AML-193 (cell line): ENCODE measurements at places on chromosomes 7 and 10.

DNA sequence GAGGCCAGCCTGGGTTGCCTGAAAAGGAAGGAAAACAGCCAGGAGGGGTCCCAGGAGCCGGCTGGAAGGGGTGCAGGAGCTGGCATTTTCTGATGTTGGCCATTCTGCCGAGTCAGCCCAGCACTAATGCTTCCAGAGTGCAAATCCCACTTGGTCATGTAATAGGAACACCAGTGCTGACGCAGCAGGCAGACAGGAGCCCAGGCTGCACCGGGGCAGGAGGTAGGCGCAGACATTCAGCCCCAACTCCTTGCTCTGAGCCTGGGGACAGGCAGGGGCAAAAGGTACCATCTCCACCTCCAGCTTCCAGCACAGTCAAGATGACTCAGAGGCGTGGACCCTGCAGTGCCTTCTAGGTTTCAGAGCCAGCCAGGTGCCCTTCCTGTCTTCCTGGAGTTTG, 10.2 kb upstream of the YWHAG start:
- DNase-seq, result no peak

DNA sequence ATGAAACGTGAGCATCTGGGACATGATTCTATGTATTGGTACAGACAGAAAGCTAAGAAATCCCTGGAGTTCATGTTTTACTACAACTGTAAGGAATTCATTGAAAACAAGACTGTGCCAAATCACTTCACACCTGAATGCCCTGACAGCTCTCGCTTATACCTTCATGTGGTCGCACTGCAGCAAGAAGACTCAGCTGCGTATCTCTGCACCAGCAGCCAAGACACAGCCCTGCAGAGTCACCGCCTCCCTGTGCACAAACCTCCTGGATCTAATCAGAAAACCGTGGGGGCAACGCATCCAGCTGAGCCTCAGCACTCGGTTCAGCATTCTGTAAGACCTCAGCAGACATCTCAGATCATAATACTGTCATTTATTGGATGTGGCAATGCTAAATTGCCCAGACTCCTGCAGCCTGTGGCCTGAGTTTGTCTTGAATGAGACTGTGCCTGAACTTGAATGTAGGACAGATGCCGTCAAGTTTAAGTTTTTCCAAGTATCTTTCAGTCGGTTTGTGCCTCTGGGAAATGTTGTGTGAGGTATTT, 41.5 kb upstream of the PRSS58 start:
- no peak for DNase-seq

DNA sequence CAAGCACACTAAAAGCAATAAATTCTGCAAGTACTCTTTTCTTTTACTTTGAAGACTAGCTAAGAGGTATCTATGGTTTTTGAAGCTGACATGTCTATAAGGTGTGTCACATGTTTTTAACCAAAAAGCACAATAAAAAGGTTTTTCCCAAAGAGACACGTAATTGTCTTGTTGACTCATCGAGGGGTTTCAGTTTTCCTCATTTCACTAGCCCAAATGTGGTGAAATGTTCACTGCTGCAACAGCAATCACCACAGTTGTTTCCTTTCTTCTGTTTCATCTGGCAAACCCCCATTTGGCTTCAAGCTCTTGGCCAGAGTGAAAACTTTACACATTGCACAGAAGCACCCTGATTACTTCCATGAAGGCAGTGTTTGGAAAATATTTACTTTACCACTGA, 3.8 kb upstream of the HOXA4 start:
- peak; percentile 9 for DNase-seq

DNA sequence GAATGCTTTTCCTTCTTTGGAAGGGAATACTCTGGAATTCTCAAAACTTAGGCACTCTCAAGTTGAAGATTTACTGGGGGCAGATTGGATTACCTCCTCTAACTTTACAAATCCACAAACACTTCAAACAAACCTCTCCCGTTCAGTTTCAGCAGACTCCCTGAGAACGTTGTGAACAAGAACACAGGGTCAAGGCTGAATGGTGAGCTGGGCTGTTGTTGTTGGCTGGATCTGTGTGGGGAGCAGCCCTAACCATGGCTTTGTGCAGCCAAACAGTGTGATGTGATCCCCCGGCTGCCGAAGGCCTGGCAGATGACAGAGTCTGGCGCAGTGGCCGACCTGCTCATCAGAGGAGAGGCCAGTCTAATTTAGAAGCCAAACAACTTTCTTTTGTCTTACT, 93.1 kb downstream of the BMPER start:
- no peak for DNase-seq

DNA sequence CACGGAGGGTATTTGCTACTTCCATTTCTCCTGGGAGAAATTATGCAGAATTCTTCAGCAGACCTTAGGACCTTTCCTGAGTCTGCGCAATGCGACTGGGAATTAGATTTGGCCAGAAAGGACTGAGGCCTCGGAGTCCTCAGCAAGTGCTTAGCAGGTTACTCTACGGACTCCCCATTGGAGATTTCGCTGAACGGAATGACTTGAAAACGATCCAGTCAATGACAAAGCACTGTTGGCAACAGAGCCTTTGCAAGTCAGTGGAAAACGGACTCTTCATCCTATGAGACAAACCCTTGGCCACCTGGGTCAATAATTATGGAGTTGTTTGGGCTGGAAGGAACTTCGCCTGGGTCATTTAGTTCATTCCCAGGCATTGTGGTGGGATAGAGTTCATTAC, 107.4 kb downstream of the FAM204A start:
- no peak for DNase-seq

GRCh38 chr10:14671386-14671831, 103.3 kb downstream of the FAM107B start:
- no peak for DNase-seq

GRCh38 chr10:112390125-112390703, 16.3 kb downstream of the ACSL5 start:
- DNase-seq, result no peak

- no peak for DNase-seq
Observed at GRCh38 chr7:11625669-11626068, 206.3 kb downstream of the THSD7A start.

DNA sequence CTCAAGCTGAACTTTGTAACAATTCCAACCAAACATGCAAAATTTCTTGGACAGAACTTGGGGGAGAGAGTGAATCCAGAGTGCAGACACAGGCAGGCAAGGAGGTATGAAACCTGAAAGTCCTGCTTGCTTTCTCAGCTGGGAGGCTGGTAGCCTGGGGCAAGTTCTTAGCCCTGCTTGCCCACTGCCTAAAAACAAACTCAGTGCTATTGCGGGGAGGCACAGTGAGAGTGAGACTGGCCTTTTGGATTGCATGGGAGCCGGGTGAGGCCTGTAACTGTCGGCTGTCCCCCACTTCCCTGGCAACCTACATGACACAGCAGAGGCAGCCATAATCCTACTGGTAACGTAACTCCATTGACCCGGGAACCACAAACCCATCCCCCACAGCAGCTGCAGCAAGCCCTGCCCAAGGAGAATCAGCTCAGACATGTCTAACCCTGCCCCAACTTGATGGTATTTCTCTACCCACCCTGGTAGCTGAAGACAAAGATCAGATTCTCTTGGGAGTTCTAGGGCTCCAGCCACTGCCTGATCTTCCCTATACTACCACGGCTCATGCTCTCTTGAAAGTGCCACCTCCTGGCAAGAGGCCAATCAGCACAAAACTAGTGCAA, 663.6 kb downstream of the GRM8 start:
- DNase-seq, result no peak

DNA sequence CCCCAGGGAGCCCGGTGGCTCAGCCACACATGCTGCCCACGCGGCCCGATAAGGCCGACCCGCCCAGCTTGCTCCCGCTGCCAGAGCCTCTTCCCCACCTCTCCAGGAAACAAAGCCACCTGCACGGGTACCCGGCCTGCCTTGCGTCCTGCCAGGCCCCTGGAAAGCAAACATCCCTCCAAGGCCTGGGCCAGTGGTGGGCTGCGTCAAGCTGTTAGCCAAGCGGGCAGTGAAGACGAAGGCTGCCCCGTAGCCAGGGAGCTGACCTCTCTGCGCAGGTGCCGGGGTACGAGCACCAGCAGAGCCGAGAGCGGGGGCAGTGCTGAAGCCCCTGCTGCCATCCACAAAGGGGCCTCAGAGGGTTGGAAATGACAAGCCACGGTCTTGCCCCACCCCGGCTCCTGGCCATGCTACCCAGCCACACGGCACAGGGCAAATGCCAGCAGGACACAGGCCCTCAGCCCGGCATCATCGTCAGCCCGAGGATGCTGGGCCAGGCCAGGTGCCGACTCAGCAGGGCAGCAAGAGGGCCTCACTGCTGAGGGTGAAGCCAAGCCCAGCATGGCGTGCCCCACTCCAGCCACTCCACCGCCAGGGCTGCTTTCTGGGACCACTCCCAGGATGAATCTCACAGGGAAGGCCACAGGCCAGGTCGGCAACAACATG, 140.0 kb downstream of the PTPRN2 start:
- no peak for DNase-seq

GRCh38 chr10:112622786-112623185, 175.8 kb downstream of the VTI1A start:
- no peak for DNase-seq

DNA sequence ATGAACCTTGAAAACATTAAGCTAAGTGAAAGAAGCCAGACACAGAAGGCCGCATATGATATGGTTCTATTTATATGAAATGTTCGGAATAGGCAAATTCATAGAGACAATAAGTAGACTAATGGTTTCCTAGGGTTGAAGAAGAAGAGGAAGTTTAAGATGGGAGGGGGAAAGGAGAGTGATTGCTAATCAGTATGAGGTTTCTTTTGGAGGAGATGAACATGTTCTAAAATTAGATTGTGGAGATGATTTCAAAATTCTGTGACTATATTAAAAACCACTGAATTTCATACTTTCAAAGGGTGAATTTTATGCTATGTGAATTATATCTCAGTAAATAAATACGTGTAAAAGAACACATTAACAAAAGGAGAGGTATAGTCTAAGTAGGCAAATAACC, 176.4 kb upstream of the HPS1 start:
- DNase-seq, result no peak

DNA sequence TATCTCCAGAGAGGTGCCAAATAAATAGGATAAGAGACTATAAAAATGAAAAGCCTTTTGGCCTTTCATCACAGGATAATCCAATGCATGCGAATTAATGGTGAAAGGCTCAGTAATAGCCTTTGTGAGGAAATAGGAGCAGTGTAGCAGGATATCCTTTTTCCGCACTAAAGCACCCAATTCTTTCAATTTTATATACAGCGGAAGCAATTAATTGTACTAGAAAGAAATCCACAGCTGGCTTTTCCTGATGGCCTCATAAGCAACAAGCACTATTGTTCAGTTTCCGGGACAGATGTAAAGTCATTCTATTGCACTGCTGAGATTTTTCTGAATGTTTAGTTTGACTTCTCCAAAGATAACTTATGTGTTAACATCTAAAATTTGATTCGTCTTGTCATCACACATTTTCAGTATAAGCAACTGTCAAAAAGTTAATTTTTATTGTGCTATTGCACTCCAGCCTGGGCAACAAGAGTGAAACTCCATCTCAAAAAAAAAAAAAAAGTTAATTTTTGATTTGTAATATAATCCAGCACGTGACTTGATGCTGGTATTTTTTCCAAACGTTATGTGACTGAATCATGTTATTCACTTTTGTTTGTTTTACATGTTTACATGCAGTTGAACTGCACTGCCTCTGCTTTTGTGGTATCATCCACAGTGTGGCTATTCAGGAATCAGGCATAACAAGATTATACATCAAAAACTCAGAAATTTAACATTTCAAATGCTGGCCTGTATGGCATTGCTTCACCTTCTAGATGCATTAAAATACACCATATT, 8.4 kb upstream of the BMPR1A start:
- DNase-seq, result no peak

GRCh38 chr10:85542152-85542551, 824.4 kb downstream of the GRID1 start:
- no peak for DNase-seq

DNA sequence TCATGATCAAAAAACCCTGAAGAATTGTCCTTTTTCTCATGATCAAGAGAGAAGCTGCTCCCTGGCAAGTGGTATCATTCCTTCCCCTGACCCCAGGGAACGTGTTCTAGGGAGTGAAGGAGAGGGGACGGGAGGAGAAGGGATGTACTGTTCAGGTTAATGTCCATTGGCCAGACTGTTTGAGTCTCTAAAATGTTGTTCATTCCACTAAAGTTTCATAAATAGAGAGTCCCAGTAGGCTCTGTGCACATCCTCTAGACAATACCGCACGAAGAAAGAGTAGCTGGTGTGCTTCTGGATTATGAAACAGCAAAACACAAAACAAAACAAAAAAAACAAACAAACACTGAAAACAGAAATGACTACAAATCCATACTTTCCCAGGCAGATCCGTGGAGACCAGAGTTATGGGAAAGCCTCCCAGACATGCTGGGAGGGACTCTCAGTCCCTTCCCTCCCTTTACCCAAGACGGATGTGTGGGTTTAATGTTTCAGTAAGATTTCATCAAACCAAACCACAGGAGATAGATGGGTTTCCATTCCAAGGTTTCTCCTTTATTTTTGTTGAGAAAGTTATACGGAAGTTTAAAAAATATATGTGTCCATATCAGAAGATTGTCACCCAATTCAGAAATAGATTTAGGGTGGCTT, 66.5 kb upstream of the TNS3 start:
- DNase-seq, result no peak

GRCh38 chr7:82605247-82605864, 161.8 kb upstream of the CACNA2D1 start:
- DNase-seq, result peak; percentile 49

- no peak for DNase-seq
Observed at GRCh38 chr7:112580717-112581435, 100.1 kb downstream of the LSMEM1 start.

DNA sequence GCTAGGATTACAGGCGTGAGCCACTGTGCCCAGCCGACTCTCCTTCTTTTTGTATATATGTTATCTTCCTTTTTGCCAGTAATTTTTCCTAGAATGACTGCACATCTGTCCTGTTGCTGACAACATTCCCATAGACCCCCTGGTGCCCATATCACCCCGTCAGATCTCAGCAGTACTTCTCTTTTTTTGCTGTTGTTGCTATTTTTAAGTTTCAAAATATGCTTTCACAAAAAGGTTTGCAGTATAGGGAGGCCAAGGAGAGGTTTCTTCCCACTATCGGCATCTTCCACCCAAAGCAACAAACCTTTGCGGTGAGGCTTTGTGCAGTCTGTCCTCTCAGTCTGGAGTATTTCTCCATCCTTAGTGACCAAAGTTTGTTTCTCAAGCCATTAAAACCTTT, 23.1 kb downstream of the PIK3CG start:
- no peak for DNase-seq

- DNase-seq, result no peak
Observed at GRCh38 chr10:91634246-91634645, 1.4 kb upstream of the PPP1R3C start.

DNA sequence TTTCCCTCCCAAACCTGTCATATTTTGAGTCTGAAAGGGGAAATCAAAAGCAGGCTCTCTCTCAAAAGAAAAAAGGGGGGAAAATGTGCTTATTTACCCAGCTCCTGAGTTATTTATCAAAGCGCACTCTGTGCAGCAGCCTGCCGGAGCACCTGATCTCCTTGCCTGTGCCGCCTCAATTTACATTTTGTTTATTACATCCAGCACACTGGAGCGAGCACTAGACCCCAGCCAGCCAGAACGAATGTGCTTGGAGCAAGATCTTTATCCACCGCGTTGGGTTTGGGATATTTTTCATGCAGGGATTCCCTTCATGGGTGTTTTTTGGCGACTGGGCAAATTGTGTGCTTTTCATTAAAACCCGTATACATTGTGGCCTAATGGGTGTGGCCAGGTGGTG, 161.9 kb upstream of the INSYN2A start:
- DNase-seq, result no peak

GRCh38 chr7:16934722-16935340, 53.0 kb upstream of the AGR3 start:
- DNase-seq, result no peak
